H1 (cell line): ENCODE measurements at places on chromosomes 16 and 17.

DNA sequence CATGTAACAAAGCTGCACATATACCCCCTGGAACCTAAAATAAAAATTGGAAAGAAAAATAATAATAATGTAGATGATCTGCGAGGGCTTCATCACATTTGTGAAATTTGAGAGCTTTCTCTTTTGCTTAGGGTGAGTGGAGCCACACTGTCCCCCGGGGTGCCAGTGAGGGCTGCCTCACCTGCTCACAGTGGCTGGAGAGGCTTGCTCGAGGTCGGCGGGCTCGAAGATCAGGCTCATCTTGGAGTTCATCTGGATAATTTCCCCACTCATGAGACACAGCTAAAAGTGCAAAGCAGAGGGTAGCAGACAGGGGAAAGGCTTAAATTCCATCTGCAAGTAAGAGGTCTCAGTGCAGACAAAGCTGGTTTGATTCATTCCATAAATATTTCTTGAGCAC is 123.8 kb downstream of the DNAH3 start:
- DNase-seq = no peak

- DNase-seq = no peak
Measured at GRCh38 chr16:72787130-72787513, 260.8 kb downstream of the ZFHX3 start.

DNA sequence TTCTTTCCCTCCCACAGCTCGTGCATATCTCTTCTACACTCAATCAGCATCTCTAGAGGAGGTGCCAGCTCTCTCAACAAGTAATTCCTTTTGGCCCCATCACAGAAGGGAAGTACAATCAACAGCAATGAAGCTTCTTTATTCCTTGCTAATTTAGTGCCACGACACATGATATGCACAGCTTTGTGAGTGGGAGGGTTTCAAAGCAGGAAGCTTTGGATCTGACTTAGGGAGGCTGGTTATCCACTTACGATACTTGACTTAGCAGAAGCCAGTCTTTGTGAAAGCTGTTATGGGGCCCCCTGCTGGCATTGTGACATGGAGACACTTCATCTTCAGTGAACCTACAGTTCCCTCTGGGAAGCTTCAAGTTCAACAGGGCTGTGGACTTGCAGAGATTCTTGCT is 81.0 kb downstream of the TMEM100 start:
- peak; percentile 33 for DNase-seq

GRCh38 chr17:7262935-7263800 is 890 bp upstream of the CLDN7 start:
- DNase-seq = no peak

- no peak for DNase-seq
Measured at GRCh38 chr16:67944690-67945391, 921 bp upstream of the LCAT start.

DNA sequence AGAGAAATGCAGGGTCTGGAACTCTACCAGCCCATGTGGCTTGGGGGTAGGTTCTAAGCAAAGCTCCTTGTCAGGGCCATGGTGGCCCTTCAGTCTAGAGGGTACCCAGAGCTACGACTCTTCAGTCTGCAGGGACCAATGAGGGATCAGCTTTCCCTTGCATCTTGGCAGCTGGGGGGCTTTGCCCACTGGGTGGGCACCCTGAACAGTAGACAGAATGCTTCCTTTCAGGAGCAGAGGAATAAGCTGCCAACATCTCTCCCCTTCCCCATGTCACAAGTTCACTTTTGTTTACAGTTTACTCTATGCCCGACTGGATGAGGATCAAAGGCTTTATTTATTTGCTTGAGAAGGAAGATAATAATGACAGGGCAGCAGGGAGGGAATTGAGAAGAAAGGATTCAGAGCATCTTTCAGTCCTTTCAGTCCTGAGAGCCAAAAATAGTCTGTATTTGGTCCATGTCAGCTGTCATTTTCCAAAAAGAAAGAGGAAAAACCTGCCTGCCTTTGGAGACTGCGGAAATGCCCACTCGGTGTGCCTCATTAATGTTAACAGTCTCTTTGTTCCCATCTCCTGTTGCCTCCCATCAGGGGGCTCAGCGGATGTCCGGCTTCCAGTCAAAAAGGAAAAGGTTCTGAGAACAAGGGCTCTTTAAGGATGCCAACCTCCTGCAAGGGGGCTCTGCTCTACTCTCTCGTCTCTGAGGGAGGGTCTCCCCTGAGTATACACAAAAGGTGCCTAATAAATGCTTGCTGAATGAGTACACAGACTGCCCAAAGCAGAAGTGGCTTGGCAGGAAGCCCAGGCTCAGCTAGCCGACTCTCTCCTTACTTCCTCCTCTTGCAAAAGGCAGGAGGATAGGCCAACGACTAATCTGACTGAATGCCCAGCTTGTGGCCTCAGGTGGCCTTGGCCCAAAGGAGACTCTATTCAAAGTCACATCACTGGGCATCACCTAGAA is 17.1 kb downstream of the TRAF4 start:
- no peak for DNase-seq

DNA sequence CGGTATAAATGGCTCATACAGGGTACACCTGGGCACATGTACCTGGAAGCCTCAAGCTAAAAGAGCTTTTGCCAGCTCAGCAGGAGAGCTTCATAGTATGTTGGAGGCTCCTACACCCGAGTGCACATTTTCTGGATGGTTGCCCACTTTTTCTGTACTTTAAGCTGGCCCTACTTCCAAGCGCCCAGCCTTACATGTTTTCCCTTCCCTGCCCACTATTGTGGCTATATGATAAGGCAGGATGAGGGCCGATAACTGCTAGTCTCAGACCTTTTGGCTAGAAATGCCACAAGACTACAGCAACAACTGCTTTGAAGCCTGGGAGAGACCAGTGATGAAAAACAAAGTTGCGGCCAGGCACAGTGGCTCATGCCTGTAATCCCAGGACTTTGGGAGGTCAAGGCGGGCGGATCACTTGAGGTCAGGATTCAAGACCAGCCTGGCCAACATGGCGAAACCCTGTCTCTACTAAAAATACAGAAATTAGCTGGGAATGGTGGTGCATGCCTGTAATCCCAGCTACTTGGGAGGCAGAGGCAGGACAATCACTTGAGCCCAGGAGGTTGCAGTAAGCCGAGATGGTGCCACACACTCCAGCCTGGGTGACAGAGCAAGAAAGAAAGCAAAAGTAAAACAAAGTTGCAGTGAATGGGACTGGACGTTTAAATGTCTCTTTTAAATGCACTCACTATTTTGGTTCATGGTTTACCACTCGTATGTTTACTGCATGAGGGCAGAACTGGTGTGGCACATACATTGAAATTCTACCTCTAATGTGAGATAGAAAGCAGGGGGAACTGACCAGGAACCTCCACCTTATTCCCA is 14.2 kb upstream of the MARCHF10 start:
- DNase-seq = no peak

- no peak for DNase-seq
Measured at GRCh38 chr17:71460943-71461342, 659.9 kb upstream of the SOX9 start.

- no peak for DNase-seq
Measured at GRCh38 chr16:55909876-55910275, 34.7 kb upstream of the CES5A start.

DNA sequence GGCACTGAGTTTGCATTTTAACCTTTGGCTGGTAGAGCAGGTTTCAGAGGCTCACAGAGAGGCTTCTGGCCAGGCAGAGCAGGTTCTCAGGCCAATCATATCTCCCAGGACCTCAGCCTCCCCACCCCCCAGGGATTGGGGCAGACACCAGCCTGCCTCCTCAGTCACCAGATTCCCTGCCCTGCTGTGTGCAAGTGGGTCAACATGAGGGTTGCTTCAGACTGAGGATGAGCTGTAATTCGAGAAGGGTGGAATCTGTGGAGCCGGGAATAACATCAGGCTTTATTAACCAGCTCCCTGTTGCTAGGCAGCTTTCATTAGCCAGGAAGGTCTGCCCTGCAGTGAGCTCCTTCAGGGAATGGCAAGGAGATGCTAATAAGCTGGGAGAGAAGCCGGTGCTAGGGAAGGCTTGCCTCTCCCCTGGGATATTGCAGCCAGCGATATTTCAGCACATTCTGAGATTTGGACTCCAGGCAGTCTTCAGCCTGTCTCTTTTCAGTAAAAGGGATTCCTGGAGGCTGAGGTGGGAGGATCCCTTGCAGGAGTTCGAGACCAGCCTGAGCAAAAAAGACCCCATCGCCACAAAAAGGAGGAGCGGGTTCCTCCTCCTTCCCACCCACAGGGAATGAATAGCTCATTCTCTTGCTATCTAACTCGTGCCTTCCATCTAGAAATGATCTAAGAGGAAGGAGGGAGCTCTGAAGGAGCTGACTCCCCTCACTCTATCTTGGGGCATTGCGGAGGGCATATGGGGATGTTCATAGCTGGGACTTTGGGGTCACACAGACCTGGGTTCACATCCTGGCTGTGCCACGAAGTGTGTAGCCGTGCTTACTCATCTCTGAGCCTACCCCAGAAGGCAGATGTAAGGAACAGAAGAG is 10.7 kb downstream of the SGSM2 start:
- DNase-seq = peak; percentile 83

- no peak for DNase-seq
Measured at GRCh38 chr16:25747160-25747758, 55.5 kb downstream of the HS3ST4 start.

DNA sequence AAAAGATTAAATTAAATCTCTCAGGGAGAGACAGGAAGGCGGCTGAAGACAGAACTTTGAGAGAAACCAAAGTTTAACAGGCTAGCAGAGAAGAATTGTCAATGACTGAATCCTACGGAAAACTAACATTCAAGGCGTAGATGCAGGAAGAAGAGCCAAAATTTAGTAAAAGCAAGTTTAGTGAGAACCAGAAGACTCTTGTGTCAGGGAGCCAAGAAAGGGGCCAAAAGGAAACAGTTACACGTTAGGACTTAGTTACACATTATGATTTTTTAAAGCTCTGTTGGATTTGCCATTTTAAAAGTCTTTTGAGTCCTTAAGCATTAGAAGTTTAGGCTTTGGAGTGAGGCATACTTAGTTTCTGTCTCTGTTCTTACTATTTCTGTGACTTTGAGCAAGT is 164.6 kb downstream of the CHD9 start:
- DNase-seq = no peak

DNA sequence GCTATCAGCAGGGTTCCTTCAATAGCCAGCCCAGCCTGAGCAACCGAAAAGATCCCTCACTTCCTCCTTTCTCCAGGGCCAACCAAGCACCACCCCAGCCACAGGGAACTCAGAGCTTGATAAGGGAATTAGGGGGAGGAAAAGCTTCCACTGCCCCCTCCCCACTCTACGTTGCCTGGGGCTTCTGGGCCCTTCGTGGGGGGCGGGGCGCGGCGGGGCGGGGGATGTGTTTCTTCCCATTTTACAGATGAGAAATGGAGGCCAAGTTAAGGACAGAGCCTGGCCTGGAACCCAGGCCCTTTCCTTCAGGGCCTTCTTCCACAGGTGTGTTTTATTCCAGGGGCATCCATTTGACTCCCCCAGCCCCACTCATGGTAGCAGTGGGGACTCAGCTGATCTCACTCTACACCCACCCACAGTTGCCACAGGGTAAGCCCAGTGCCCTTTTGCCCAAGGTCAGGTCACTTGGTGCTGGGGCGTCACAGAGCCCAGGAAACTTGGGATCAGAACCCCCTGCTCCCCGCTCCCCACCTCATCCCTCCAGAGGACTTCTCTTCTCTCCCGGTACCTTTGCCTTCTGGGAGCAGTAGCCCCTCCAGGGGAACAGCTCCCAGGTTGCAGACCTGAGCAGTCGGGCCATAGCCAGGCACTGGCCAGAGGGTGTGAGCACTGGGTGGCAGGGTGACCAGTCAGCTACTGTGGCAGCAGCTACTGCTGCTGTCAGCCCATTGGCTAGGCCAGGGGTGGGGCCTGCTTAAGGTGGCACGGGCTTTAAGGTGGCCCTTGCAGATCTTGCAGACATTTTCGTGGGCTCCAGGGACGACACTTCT is at the start of gene LDHD:
Gene LDHD (minus strand): TSS at position 700 of the 830 bp plus-strand sequence. CDS start 60 bp downstream, at position 640.
- DNase-seq = peak; percentile 82

GRCh38 chr17:54967621-54968261 is 713 bp downstream of the COX11 start:
- no peak for DNase-seq

GRCh38 chr16:2687531-2688308 is 5.4 kb downstream of the KCTD5 start:
- no peak for DNase-seq
